ENCODE measurements at places on chromosomes 6 and 20.

DNA sequence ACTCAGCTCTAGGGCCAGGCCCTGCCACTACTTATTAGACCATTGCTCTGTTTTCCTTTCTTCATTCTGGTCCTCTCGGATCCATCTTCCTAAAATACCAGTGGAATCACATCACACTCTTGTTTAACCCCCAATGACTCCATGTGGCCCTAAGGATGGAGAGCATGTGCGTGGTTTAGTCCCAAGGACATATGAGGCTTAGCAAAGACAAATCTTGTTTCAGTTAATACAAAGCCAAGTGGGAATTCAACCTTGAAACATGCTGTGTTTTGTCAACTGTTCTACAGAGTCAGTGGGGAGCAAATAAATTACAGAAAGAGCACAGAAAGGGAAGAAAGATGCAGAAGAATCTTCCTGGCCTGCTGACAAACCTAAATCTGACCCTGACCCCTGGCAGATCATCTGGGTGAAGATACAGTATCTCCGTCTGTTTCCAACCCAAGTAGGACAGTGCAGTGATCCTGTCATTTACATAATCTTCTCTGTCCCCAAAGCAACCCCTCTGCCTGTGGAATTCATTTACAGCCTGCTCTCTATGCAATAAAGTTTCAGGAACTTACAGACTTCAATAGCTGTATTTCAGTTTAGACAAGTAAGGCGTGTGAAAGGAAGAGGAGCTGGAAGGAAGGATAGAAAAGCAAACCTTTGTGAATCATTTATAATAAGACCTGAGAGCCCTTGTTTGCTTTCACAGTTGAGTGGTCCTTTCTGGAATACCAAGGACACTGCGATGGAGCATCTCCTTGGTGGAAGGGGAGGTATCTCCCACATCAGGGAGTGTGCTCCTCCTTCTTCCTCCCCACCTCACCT lies 144.0 kb downstream of the THBS2 start:
- DNase-seq, result no peak
- H3K4me1 ChIP-seq, result no peaks in the 10 kb centered on the region
- no peaks in the 10 kb centered on the region for H3K36me3 ChIP-seq
- no peak overlapping the region for H3K4me3 ChIP-seq

GRCh38 chr20:35465976-35466375 lies 10.6 kb downstream of the CEP250 start:
- no peak overlapping the region for H3K27ac ChIP-seq
- H3K27me3 ChIP-seq, result no peaks in the 10 kb centered on the region
- H3K36me3 ChIP-seq, result peaks cover 4% of the 10 kb centered on the region
- H3K4me1 ChIP-seq, result no peaks in the 10 kb centered on the region
- DNase-seq, result no peak
- H3K4me3 ChIP-seq, result no peak overlapping the region

DNA sequence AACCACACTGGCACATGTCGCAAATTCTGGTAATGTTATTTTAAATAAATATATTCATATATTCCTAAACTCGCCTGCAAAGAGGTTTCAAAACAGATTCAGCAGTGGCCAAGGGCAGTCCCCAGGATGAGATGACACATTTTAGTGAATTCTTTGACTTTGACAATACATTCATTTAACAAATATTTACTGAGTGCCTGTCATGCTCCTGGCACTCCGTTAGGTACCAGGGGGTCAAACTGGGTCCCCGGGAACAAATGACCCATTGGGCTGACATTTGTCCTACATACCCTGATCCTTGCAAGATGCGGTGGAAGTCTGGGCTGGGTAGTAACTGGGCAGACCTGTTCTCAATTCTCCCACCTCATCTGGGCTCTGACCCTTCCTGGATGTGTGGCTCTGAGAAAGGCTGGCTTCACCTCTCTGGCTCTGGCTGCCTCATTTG lies 74.9 kb downstream of the FYN start:
- peaks cover 7% of the 10 kb centered on the region for H3K36me3 ChIP-seq
- H3K4me1 ChIP-seq, result peaks cover 36% of the 10 kb centered on the region
- no peak overlapping the region for H3K4me3 ChIP-seq
- no peak overlapping the region for H3K27ac ChIP-seq

DNA sequence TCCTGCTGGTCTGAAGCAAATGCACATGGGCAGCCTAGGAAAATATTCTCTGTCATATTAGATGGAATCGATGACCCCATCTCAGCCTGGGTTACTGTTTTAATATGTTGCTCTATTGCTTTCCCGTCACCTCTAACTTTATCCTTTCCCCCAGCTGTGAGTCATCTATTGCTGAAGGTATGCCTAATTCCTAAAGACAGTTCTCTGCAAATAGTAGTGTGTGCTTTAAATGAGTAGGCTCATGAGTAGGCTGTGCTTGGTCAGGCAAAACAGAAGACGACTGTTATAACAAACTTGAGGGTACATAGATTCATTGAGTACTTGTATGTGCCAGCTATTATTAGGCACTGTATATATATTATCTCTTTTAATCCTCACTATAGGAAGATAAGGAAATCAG lies 47.2 kb downstream of the CTNNBL1 start:
- no peak overlapping the region for H3K4me3 ChIP-seq
- no peak overlapping the region for H3K27ac ChIP-seq
- DNase-seq, result no peak
- peaks cover 38% of the 10 kb centered on the region for H3K36me3 ChIP-seq
- no peaks in the 10 kb centered on the region for H3K4me1 ChIP-seq
